ENCODE measurements at places on chromosomes 13 and 19.

DNA sequence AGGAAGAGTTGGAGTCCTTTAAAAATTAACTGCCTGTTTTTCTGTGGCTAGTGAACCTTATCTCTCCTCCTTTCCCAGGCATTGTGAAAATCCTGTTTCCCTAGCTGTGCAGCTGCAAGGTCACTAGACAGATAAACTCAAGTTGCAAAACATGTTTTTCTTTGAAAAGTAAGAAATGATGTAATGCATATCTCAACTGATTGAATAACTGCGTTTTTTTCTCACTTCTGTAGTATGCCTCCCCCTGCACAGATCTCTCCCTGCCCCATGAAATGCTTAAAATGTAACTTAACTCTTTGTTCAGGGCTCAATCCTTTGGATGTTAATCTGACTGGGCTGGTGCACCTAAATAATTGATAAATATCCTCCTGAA, 27.7 kb upstream of the CYSLTR2 start:
- no peak for DNase-seq

GRCh38 chr19:18483119-18483890, 38.6 kb downstream of the ELL start:
- DNase-seq: no peak

GRCh38 chr13:31962731-31963370, 68.7 kb upstream of the FRY start:
- DNase-seq: no peak

GRCh38 chr13:99282264-99283231, 24.4 kb upstream of the GPR18 start:
- no peak for DNase-seq

DNA sequence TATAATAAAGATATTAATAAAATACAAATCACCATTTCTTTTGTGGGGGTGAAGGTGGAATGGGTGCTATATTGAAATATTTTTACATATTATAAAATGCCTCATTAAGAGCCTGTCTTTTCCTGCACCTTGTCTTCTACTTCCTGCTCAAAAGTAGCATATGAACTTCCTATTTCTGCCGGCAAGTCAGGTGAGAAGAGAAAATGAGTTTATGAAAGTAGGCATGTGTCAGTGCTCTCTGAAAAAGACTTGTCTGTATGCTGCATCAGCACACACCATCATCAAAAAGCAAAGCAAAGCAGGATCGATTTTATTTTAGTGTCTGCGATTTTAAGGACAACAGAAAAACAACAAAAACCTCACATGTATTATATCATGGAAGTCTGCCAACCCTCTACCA, 114.2 kb downstream of the RAP2A start:
- DNase-seq: no peak

DNA sequence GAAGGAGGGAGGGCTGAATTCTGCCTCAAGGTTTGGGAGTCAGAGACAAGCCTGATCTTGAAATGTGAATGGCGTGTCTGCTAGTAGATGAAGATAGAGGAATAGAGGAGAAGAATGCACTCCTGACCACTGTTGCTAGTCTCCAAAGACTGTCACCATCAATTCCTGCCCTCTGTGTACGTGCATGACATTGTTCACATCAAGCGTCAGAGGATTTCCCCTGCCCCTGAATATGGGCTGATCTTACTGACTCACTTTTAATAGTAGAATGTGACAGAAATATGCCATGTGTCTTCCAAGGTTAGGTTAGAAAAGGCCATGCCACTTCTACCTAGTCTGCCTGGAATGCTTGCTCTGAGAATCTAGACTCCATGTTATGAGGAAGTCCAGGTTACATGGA, 538.6 kb downstream of the DIAPH3 start:
- no peak for DNase-seq

DNA sequence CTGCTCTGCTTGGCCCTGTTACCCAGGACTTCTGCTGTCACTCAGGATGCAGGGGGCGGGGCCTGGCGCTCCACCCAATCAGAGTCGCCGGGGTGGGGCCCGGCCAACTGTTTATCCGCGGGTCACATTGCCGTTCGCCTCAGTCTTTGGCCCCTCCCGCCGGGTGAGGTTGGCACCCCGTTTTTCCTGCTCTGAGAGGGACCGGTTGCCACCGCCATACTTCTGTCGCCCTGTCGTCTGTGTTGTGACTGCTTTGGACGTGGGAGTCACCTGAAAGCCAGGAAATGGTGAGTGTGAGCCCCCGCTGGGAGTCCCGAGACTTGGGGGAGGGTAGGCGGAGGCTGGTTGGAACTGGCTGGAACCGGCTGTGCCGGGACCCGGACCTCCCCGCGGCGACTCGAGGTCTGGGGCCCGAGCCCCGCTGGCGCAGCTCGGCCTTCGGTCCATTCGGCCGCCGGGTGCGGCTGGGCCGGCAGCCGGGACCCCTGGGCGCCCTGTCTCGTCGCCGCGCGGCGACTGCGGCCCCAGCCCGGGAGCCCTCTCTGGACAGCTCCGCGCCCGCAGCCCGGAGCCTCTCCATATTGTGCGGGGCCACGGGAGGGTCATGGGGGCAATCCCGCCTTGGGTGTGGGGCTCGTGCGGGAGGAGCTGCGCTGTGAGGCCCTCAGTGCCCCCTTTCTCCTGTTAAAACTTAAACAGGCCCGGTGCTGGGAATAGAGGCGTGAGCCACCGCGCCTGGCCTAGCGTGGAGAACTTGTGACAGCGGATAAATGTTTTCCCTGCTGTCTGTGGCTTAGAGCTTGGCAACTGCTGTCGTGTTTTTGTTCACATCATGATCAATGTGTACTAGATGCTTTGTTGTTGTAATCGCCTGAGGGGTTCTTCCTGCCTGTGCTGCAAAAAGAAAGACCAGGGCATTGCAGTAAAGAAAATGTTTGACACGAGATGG, at the start of gene ZNF844:
TSS of gene ZNF844 (plus strand) at position 142 of the 949 bp plus-strand sequence. CDS start at position 285, 143 bp downstream.
- DNase-seq: peak; percentile 46

GRCh38 chr19:3606174-3606689, 443 bp downstream of the TBXA2R start:
- DNase-seq: no peak

DNA sequence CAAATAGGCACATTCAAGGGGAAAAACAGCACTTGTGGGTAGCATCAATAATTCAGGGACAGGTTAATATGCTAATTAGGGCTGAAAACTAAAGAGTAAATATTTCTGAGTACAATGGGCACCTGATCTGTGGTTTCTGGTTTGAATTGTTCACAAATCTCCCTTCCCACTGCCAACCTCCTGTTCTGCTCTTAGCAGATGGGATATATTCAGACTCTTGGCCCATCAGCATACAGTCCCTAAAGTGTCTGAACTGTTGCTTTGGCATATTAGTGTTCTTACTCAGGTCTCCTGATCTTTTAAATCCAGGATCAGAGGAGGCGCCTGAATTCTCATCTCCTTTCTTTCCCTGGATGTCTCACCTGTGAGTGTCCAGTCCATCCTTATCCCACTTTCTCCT, 8.2 kb upstream of the LRCH1 start:
- DNase-seq: no peak

DNA sequence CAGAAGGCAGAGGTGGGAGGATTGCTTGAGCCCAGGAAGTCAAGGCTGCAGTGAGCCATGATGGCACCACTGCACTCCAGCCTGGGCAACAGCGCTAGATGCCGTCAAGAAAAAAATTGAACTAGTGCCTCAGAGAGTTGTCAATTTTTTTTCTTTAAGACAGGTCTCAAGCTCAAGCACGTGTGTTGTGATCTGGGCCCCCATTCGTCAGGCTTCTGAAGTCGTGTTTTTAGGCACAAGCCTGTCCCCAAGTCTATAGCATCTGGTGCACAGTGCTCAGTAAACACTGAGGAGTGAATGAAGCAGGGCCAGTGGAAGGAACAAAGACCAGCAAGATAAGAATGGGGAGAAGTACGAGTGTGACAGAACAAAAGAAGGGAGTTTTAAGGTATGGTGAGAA, 23.7 kb upstream of the LAMP1 start:
- no peak for DNase-seq

DNA sequence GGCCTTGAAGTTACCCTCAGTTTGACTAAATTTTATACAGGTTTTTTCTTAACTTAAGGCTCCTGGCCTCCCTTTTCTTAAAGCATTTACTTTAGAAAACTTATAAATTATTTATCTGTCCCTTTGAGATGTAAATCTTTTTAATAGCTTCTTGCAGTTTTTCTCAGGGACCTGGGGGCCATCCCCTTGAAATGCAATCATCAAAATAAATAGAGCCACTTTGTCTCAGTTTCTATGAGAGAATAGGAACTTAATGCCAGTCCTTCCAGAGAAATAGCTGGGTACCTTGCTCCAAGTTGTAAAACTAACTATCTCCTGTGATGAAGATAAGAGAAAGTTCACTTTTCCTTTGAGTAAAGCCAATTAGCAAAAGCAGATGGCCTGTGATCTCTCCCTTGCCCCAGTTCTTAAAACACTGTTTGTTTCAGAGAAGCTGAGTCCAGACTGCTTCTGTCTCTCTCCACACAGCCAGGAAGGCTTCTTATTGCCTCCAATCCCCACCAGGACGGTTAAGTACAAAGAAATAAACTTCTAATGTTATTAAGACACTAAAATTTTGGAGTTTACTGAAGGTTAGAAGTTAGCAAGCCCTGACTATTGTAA, 913.1 kb downstream of the OLFM4 start:
- no peak for DNase-seq

- DNase-seq: no peak
Measured at GRCh38 chr19:42352301-42353259, 27.1 kb downstream of the MEGF8 start.

- DNase-seq: no peak
Measured at GRCh38 chr13:92390217-92390616, 836.4 kb upstream of the GPC6 start.

DNA sequence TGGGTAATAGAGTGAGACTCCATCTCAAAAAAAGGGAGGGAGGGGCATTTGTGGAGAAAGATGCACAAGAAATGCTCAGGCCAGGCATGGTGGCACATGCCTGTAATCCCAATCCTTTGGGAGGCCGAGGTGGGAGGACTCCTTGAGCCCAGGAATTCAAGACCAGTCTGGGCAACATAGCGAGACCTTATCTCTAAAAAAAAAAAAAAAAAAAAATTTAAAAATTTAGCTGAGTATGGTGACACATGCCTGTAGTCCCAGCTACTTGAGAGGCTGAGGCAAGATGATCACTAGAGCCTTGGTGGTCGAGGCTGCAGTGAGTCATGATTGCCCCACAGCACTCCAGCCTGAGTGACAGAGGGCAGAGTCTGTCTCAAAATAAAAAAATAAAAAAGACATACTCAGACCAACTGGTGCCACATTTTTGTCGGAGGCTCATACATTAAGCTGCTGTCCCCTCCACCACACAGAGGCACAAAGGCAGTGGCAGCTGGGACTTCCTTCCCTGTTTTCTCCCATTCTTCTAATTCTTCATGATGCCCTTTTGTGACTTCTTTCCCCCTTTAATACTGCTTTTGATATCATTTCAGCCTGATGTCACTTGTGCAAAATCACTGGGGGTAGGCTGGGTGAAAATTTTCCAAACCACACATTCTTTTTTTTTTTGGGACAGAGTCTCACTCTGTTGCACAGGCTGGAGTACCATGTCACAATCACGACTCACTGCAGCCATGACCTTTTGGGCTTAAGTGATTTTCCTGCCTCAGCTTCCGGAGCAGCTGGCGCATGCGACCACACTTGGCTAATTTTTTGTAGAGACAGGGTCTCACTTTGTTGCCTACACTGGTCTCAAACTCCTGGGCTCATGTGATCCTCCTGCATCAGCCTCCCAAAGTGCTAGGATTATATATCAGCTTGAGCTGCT, 26.8 kb upstream of the CXCL17 start:
- no peak for DNase-seq

DNA sequence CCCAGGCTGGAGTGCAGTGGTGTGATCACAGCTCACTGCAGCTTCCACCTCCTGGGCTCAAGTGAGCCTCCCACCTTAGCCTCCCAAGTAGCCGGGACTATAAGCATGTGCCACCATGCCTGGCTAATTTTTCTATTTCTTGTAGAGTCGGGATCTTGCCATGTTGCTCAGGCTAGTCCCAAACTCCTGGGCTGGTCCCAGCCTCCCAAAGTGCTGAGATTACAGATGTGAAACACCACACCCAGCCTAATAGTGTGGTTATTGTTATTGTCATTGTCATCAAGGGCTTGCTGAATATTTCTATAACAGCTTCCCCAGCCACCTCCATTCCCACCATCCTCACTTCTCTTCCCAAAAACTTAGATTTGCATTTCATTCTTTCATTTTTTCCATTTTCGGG, 2.8 kb downstream of the OR2Z1 start:
- DNase-seq: no peak

DNA sequence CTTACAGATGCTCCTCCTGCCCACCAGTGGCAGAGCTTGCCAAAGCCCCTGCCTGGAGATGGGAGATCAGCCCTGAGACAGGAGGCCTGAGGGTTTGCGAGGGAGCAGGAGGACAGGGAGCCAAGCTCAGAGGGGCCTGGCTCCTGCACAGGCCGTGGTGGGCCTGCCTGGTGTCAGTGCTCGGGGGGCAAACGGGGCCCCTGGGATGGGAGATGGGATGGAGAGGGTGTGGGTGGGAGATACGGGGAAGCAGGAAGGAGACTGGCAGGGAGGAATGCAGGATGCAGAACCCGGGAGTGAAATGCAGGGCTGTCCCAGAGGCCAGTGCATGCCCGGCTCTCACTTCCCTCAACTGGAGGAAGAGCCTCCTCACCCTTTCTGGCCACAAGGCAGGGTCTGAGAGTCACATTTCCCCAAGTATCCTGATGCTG, 19.9 kb downstream of the ELAVL1 start:
- no peak for DNase-seq

GRCh38 chr13:41995946-41996345, 35.0 kb upstream of the VWA8 start:
- no peak for DNase-seq

- DNase-seq: no peak
Measured at GRCh38 chr13:112525356-112525945, 62.5 kb downstream of the TUBGCP3 start.

GRCh38 chr19:17743874-17744580, 7.2 kb upstream of the FCHO1 start:
- DNase-seq: no peak

DNA sequence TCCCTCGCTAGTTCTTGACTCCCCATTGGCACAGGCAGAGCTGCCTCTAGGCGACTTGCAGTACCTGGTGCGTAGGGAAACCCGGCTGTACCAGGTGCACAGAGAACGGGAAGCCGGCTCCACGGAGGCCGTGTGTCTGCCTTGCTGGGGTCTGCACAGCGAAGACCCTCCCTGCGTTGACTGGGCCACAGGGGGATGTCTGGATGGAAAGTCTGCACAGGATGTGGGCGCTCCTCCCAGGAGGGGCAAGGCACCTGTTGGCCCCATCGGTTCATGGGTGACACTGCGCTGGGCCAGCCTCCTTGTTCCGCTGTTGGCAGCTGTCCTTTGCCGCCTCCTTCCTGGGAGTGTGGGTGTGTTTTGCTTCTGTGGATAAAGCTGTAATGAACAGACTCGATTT, 138.3 kb downstream of the TEX29 start:
- DNase-seq: no peak

- no peak for DNase-seq
Measured at GRCh38 chr13:91238036-91238435, 109.5 kb upstream of the MIR17HG start.

GRCh38 chr19:11023016-11023415, 62.2 kb downstream of the SMARCA4 start:
- DNase-seq: no peak

DNA sequence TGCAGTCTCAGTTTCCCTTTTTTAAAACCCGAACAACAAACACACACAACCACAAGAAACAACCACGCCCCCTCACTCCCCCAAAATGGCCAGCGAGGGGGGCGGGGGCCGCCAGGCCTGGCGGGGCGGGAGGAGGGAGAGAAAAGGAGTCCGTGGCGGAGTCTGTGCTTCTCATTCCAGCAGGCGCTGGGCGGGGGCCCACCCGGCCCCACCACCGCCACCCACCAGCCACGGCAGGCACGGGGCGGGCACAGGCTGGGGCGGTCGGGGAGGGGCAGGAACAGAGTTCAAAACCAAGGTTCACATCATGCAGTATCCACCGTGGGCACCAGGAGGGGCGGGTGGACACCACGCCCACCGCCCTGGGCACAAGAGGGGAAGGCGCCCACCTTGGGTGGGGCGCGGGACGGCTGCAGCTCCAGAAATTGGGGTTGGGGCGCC, 12.9 kb downstream of the DPF1 start:
- no peak for DNase-seq
